ENCODE measurements at places on chromosomes 2 and 18. TPM values are rescaled to one million over a fixed set of nuclear protein-coding genes. Genes with fewer than 3 reads are reported as not detected.

DNA sequence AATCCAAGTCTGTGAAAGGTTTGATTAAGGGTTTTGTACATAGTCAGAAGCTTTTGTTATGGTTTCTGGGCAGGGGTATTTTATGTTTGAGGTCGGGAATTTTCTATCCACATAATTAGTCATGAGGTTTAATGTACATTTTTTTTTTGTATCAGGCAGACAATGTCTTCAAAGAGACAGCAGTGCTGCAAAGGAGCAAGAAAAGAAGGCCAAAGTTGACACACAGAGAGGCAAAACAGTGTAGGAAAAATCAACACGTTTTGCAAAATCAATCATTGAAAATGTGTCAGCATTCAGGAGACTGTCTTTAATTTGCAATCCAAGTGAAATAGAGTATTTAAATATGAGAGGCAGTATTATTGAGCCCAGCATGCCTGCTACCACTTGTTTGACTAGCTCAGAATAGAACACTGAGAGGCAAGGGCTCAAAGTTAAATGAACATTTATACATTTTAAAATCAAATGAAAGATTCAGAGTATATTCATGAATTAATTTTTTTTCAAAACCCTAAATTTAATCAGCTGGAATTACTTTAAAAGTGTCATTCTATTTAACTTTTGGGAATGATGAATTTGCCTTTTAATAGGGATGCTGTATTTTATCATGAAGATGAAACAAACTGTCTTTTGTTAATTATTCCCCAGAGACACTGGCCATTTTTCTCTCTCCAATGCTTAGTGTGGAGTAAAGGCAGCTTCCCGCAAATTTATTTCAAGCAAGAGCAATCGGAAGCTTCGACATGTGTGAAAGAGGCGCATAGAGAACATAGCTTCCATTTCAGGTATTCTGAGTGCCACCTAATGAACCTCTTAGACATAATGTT is 11.3 kb downstream of the VRK2 start:
- H3K4me3 ChIP-seq = no peak overlapping the region
- H3K27me3 ChIP-seq = no peaks in the 10 kb centered on the region
- peaks cover 15% of the 10 kb centered on the region for H3K4me1 ChIP-seq
- H3K36me3 ChIP-seq = peaks cover 9% of the 10 kb centered on the region
- no peak overlapping the region for H3K27ac ChIP-seq
- no peak for DNase-seq

The TEX44 gene
- polyA plus RNA-seq = not detected

GRCh38 chr18:40935423-40935822 is 1019.6 kb upstream of the PIK3C3 start:
- no peak overlapping the region for H3K27ac ChIP-seq
- no peaks in the 10 kb centered on the region for H3K36me3 ChIP-seq
- no peak overlapping the region for H3K4me3 ChIP-seq
- no peaks in the 10 kb centered on the region for H3K27me3 ChIP-seq

The PLB1 gene
- 0.25 TPM for polyA plus RNA-seq

GRCh38 chr2:3647831-3648651 is 10.0 kb upstream of the ALLC start:
- H3K4me1 ChIP-seq = peaks cover 7% of the 10 kb centered on the region
- no peak overlapping the region for H3K4me3 ChIP-seq
- no peak for DNase-seq
- no peak overlapping the region for H3K27ac ChIP-seq
- H3K27me3 ChIP-seq = no peaks in the 10 kb centered on the region

The SAG gene
- not detected for polyA plus RNA-seq

DNA sequence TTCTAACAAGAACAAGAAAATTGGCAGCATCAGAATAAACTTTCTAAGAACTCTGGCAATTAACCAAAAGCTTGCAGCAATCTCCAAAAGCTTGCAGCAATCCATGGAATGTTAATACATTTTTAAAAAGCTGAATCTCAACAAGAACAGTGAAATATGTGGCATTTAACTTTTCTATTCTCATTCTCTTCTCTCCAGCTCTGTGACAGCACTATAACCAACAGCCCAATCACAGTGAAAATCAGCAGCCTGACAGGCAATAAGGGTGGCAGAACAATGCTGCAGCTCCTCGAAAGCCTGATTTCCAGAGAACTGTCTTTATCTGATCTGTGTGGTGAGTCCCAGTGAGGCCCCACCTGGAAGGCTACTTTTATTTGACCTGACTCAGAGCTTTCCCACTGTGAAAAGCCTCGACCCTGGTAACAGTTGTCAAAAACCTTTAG is 60.0 kb downstream of the TMEM131 start:
- no peaks in the 10 kb centered on the region for H3K27me3 ChIP-seq
- H3K36me3 ChIP-seq = no peaks in the 10 kb centered on the region
- DNase-seq = peak; percentile 82
- H3K27ac ChIP-seq = no peak overlapping the region
- H3K4me3 ChIP-seq = no peak overlapping the region
- peaks cover 22% of the 10 kb centered on the region for H3K4me1 ChIP-seq

The IKZF2 gene
- 3.4 TPM for polyA plus RNA-seq

- no peak overlapping the region for H3K27ac ChIP-seq
- no peaks in the 10 kb centered on the region for H3K27me3 ChIP-seq
- no peaks in the 10 kb centered on the region for H3K4me1 ChIP-seq
- no peaks in the 10 kb centered on the region for H3K36me3 ChIP-seq
- DNase-seq = no peak
Measured at GRCh38 chr2:233163486-233164103, 87.9 kb upstream of the ATG16L1 start.

GRCh38 chr2:143142598-143142997 is 13.4 kb downstream of the ARHGAP15 start:
- no peak overlapping the region for H3K27ac ChIP-seq
- no peaks in the 10 kb centered on the region for H3K4me1 ChIP-seq
- H3K27me3 ChIP-seq = no peaks in the 10 kb centered on the region
- H3K36me3 ChIP-seq = no peaks in the 10 kb centered on the region
- H3K4me3 ChIP-seq = no peak overlapping the region

The CNDP1 gene
- not detected for polyA plus RNA-seq

- peaks cover 5% of the 10 kb centered on the region for H3K4me1 ChIP-seq
- H3K4me3 ChIP-seq = no peak overlapping the region
- H3K27me3 ChIP-seq = no peaks in the 10 kb centered on the region
- H3K27ac ChIP-seq = no peak overlapping the region
- peaks cover 22% of the 10 kb centered on the region for H3K36me3 ChIP-seq
Measured at GRCh38 chr2:157771234-157771633, 104.9 kb downstream of the ACVR1 start.

The NXPH2 gene
- polyA plus RNA-seq = not detected

DNA sequence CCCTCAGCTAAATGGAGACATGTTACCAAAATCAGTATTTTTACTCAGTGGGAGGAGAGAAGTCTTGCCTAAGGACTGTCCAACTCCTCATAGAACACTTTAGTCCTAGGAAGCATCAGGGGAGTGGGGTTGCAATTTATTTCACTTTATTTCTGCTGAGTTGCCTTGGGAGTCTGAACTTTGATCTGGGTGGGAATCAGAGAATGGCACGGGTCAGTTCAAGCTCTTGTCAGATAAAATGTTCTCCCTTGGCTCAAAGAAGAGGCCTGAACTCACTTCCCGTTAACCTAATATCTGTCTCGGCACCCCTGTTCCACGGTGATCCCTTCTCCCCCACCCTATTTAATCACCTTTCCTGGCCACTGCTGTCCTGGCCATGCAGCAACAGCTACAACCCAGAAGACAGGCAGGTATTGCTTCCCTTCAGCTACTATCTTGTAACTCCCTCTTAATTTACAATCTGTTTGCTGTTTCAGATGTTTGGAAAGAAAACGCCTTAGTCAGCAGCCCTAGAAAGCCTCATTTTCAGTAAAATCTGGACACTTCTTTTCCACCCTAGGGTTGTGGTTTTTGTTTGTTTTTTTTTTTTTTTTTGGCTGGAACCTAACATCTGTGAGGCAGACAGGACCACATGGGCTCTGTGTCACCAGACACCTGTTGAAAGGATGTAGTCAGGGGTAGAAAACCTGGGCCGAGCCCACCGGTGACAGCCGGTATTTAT is 52.5 kb downstream of the SERTAD2 start:
- H3K4me3 ChIP-seq = no peak overlapping the region
- H3K36me3 ChIP-seq = no peaks in the 10 kb centered on the region
- H3K27ac ChIP-seq = no peak overlapping the region
- no peak for DNase-seq

The BOLL gene
- not detected for polyA plus RNA-seq

The NT5DC4 gene
- polyA plus RNA-seq = not detected

The ALKAL2 gene
- polyA plus RNA-seq = not detected

The SPOPL gene
- 3.5 TPM for polyA plus RNA-seq

DNA sequence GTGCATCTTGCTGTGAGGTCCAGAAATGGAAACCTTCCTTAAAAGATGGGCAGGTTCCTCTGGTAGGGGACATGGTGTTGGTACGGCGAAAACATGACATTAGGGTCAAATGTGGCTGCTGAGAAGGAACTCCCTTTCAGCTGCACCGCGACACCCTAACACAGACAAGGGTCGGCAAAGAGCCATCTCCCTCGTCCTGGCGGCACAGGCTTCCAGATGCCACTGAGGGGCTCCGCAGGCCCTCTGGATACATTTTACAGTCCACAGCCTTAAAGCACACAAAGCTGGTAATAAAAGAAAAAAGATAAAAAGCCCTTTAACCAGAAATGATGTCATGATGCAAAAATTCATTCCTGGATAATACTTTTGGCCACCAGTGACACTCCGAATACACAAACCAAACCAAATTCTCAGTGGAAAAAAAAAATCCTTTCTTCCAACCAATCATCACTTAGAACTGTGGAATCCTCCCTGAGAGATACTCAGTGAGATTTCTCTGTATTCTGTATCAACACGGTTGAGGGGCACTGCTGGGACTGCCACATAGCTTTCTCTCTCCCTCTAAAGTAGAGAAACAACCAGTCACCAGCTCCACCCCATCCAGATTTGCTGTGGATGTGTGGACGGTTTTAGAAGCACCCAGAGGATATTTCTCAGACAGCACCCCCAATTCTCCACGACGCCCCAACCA is 174.8 kb downstream of the HDAC4 start:
- H3K27ac ChIP-seq = peak overlapping the region; percentile 53
- peaks cover 54% of the 10 kb centered on the region for H3K4me1 ChIP-seq
- peak overlapping the region; percentile 21 for H3K4me3 ChIP-seq

- peaks cover 47% of the 10 kb centered on the region for H3K4me1 ChIP-seq
- no peaks in the 10 kb centered on the region for H3K36me3 ChIP-seq
- no peak overlapping the region for H3K4me3 ChIP-seq
- H3K27ac ChIP-seq = peak overlapping the region; percentile 76
- no peaks in the 10 kb centered on the region for H3K27me3 ChIP-seq
Measured at GRCh38 chr2:217279140-217279539, 419.3 kb upstream of the TNP1 start.

DNA sequence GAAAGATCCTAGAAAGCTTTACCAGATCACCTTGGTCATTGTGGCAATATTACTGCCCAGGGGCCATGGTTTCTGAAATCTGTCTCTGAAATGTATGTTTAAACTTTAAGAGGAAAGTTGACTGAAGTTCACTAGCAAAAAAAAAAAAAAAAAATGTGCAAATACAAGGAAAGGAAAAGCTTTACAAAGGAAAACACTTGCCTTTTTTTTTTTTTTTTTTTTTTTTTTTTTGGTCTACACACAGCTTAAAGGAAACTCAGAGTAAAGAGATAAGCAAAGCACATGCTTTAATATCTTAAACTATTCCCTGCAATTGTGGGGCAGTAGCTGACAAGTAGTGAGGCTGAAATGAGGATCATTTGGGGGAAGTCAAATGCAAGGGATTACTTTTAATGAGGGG is 174.2 kb upstream of the EPAS1 start:
- no peak overlapping the region for H3K4me3 ChIP-seq
- no peak overlapping the region for H3K27ac ChIP-seq
- no peaks in the 10 kb centered on the region for H3K36me3 ChIP-seq
- no peaks in the 10 kb centered on the region for H3K27me3 ChIP-seq
- no peak for DNase-seq

The GALR1 gene
- not detected for polyA plus RNA-seq

GRCh38 chr2:151637271-151637781 is 97.0 kb downstream of the NEB start:
- H3K4me3 ChIP-seq = no peak overlapping the region
- DNase-seq = no peak
- no peaks in the 10 kb centered on the region for H3K27me3 ChIP-seq
- H3K36me3 ChIP-seq = no peaks in the 10 kb centered on the region
- no peak overlapping the region for H3K27ac ChIP-seq
